RPMI8226 (cell line): ENCODE measurements at places on chromosomes 2 and 18.

DNA sequence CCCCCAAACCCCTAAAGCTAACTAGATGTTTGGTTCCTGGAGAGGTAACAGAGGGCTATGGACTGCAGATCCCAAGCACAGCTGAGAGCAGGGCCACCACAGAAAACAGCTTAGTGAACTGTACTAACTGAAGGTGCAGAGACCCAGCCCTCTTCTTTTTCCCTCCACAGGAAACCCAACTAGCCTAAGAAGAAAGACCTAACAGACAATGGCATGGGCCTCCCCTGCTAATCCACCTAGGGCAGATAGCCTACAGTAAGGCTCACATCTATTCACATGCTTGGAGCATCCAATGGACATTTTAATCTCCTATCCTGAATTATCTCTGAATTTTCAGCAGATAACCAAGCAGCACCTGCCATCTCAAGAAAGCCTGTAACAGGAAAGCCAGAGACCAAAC lies 8.8 kb upstream of the FECH start:
- no peak for DNase-seq

DNA sequence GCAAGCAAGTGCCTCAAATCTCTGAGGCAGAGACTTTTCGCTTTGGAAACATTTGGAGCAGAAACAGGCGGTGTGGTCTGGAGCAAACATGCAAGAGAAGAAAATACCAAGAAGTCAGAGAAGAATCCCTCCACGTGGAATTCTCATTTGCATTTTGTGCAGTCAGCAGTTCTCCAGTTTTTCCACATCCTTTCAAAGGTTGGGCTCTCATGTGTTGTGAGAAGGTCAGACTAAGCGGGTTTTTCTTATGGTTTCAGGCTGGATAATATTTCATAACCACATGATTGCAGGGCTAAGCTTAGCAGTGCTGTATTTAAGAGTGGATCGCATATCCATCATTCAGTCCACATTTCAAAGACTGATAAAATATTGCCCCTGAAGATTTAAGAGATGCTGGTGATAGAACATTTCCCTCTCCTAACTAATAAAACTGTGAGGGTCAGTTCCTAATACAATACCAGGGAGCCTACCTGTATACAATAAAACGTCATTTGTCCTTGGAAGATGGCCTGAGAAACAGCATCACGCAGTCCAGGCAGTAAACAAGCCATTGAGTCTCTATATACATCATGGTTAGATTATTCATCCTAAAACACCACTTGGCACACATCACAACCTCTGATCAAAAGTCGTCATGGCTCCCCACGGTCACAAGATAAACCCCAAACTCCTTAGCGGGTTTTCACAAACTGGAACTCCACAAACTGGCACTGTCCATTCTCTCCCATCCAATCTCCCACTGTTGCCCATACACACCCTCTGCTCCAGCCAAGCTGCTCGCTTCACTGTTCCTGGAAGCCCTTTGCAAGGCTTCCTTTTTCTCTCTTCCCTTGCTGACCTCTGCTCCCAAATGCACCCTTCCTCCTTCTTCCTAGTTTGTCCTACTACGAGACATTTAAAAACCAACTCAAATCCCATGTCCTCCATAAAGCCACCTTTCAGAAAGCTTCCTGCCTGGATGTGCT lies 31.5 kb downstream of the ANKRD44 start:
- no peak for DNase-seq

DNA sequence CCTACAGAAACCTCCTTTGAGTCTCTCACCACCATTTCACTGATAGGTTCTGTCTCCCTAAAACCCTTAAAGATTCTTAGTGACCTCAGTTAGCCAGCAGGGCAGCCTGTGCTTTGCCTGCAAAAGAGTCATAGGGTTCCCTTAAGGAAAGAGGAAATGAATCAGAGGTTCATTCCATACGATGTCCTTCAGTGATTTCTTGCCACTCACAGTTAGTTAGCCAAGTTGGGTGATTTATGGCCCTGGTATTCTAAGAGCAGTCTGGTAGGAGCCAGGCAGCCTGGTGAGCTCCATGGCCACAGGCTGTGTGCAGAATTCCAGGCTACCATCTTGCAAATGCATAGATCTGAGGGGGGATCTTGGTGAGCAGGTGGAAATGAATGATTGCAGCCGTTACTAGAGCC lies 18.7 kb upstream of the CCBE1 start:
- no peak for DNase-seq

- DNase-seq, result no peak
These were observed 41.2 kb downstream of the ETAA1 start for GRCh38 chr2:67438337-67438736.
